Stimulated activated CD4-positive, alpha-beta T cell treated with anti-CD3 and anti-CD28 coated beads, Interleukin-1b, Interleukin-23, amount 100 ng/mL, for 1 hour (primary cell): ENCODE measurements at places on chromosomes 11 and 22.

DNA sequence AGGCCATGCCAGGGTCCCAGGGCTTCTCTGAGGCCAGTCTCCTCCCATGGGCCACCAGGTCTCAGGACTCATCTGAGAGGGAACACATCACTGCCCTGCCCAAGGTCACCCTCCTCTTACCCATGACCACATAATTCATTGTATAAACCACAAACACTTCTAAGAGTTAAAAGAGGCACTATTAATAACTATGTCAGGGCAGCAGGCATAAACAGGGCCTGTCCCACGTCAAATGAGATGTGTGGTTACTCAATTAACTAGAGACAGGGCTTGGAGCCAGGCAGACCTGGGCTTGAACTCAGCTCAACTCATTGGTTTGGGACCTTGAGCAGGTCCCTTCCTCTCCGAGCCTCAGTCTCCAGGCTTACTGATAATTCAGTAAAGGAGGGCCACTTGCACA is 33.1 kb downstream of the ARAP1 start:
- no peak for DNase-seq

DNA sequence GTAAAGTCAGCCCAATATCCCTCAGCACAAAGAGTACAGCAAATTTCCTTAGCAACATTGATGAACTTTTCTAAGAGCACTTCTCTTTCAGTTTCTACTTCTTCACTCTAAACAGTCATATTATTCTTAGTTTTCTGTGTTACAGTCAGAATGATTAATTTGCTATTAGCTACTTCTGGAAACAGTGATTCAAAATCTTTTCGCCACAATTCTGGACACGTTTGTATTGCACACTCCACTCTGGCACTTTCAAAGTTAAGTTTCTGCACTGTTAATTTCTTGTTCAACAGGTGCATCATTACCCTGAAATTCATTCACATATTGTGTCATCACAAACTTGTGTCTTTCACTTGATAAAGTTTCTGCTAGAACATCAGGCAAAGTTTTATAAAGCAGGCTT is 22.5 kb downstream of the ABTB2 start:
- DNase-seq: no peak

GRCh38 chr22:43126501-43127165 is 16.1 kb downstream of the BIK start:
- no peak for DNase-seq

- DNase-seq: no peak
These were observed 5.6 kb downstream of the IGLL5 start for GRCh38 chr22:22893077-22893805.

DNA sequence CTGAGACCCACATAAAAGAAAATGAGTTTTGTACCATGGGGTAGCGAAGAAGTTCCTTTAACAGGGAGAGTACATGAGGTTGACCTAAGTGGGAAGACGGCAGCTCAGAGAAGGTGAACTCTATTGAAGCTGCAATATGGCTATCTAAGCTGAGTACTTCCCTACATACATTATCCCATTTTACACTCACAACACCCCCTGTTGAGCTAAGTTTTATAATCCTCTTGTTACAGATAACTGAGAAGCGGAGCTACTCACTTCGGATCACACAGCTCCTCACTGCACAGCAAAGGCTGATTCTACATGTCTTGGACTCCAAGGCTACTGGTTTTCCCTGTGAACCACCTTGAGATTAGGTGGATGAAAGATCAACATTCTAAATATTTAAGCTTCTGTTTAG is 8.2 kb upstream of the PIWIL4 start:
- DNase-seq: no peak

DNA sequence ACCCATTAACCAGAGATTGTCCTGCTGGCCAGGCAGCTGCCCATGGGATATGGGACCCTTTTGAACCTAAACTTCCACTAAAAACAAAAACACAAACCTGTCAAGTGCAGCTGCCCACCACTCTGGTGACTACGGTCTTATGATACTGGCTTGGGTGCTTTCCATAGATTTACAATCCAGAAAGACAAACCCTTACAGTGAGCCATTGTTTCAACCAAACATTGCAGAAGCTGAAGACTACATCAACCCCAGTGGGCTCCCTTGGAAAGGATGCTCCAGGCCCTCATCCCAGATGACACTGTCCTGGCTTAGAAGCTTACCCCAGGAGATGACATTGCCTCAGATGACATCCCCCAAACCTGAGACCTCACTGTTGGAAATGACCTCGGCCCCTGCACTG is 56.9 kb upstream of the WNT11 start:
- DNase-seq: no peak

DNA sequence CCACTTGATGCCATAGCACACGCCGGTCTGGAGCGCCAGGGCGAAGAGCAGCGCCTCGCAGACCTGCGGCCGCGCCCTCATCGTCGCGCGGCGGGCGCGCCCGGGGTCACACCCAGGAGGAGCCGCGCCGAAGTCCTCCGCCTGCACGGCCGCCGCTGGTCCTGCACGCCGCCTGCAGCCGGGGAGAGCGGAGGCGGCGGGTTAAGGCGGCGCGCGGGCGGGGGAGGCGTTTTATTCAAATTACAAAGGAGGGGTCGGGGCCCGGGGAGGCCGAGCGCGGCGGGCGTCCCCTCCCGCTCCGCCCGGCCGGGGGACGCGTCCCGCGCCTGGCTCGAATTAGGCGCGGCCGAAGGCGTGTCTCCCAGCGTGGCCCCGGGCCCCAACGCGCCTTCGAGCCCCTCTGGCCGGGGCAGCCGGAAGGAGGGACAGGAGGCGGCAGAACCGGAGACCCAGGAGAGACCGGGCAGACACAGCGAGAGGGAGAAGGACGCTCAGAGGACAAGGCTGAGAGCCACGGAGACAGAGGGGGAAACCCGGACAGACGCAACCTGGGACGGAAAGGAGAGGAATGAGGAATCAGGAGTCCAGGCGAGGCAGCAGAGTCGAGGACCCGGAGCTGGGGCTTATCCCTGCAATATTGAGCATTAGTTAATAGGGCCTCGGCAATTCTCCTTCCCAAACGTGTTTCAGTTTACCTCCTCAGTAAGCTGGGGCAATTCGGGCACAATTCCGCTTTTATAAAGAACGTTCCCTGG is at the start of gene WNT11:
TSS of gene WNT11 (minus strand) at position 176 of the 755 bp plus-strand sequence. CDS start at position 81, 95 bp downstream.
- DNase-seq: no peak

DNA sequence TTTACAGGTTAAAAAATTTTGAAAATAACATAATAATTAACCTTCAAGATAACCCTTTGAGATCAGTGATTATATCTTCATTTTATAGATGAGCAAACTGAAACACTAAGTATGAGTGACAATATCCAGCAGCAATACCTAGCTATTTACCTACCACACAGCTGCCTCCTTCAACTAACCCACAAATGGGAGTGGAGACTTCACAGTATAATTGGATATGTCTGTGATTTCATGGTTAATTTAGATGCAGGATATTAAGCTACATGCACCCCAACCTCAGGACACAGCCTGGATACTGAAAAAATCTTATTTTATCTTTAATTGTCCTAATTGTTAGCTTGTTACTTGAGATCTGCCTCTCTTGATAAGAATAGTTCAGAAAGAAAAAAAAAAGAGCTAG is 297.2 kb upstream of the ANO5 start:
- DNase-seq: no peak

DNA sequence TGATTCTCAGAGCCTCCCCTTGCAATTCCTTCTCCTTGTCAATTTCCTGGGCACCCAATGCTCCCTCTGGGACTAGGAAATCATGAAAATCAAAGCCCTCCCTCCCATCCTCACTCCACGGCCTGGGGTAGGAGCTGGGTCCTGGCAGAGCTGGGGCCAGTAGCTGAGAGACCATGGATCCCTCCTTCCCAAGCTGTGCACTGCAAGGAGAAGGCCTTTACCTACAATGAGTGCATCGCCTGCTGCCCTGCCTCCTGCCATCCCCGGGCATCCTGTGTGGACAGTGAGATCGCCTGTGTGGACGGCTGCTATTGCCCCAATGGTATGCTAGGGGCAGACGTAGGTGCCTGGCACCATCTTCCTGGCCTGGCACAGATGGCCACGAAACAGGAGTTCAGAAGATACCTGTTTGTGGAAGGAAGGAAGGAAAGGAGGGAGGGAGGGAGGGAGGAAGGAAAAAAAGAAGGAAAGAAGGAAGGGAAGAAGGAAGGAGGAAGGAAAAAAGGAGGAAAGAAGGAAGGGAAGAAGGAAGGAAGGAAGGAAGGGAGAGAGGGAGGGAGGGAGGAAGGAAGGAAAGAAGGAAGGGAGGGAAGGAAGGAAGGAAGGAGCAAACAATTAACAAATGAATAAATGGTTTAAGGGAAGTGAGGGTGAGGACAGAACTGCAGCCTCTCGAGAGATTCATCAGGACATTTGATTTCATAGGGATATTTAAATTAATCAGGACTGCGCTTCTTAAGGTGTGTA is 12.5 kb downstream of the OTOG start:
- DNase-seq: no peak

- no peak for DNase-seq
These were observed 26.1 kb upstream of the CTSC start for GRCh38 chr11:88363648-88364065.

GRCh38 chr11:2320568-2321310 is 18.9 kb downstream of the TSPAN32 start:
- DNase-seq: no peak

GRCh38 chr22:49815641-49816091 is 12.0 kb downstream of the BRD1 start:
- DNase-seq: no peak

GRCh38 chr22:49514211-49514610 is 313.5 kb downstream of the BRD1 start:
- DNase-seq: no peak

DNA sequence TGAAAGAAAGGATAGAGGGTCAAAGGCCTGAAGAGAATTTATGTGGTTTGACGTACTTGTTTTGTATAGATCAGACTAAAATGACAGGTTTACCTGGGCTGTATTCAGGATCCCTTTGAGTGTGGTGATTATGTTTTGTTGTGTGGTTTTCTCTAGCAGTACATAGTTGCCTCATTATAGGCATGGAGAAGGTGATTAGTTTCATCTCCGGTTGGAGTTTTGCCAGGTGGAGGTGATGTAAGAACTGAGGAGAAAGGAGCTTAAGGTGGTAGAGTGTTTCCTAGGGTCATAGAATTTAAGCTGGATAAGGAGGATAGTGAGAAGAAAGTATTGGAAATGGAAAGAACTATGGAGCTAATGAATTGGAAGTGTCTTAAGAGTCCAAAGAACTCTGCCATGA is 229.0 kb downstream of the TMEM135 start:
- no peak for DNase-seq

DNA sequence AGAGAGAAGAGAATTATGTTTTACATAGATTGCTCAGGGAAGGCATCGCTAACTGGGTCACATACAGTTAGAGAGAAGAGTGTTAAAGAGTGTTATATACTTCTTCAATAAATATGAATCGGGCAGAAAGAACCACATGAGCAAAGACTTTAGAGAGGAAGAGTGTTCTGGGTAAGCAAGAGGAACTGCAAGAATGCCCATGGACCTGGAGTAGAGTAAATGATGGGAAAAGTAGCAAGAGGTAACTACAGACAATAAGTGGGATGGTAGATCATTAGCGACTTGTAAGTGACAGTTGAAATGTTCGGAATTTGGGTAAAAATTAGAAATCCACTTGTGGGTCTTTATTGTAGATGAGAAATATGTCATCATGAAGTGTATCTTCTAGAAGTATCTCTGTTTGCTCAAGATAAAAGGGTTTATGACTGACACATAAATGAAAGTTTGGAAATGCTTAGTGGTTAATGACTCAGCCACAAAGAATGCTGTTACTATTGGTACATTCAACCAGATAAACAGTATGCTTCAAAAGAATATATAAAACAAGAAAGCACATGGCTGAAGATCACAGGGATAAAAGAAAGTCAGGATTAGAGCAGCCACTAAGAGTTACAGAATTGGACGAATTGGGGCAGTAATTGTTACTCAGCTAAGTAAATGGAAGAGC is 229.3 kb downstream of the CASP12 start:
- no peak for DNase-seq
